ENCODE measurements at places on chromosomes 5 and 9.

GRCh38 chr9:16266648-16267276, 603.7 kb downstream of the BNC2 start:
- no peak for DNase-seq

DNA sequence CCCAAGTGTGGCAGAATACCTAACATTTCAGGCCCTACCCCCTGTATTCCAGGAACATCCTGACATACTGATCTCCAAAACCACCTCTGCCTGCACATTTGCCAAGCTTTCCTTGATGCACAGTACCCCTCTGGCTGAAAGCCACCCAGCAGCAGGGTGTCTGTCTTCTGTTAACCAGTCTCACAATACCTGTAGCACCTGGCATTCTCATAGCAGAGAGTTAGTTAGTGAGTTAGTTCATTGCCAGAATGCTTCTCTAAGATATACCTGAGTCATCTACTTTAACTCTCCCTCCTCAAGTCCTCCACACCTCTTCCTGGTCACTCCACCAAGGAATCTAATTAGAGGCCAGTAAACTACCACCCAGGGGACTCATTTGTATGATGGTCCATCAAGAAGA, 46.1 kb upstream of the IL7R start:
- no peak for DNase-seq

- DNase-seq, result no peak
Observed at GRCh38 chr9:94870793-94871558, 144.5 kb downstream of the AOPEP start.

- no peak for DNase-seq
Observed at GRCh38 chr5:137589185-137589584, 90.1 kb upstream of the SPOCK1 start.

- DNase-seq, result no peak
Observed at GRCh38 chr5:85538362-85538761, 1079.4 kb upstream of the COX7C start.

Measured in SHP77 (cell line).